AG09309 (cell line): ENCODE measurements at places on chromosomes 6 and 20.

- no peak for DNase-seq
Measured at GRCh38 chr6:159062976-159063375, 18.2 kb upstream of the TAGAP start.

DNA sequence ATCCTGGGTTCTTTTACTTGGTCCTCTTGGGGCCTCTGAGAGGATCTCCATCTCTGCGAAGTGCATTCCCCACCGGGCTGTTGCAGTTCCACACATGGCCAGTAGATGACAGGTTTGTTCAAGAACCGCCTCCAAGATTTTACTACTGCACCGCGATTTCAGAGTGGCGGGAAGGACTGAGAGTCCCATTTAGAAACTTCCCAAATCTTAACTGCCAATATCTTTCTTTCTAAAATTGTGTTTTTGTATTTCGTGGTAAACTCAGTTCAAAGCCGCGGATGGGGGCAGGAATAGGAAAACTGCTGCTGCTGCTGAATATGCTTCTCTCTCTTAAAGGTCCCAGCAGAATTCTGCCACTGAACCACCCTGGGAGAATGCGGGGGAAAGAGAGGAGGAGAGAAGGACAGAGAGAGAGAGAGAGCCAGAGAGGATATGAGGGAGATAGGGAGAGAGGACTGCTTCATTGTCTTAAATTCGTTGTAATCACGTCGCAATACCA, 8.6 kb upstream of the BTNL2 start:
- peak; percentile 24 for DNase-seq

DNA sequence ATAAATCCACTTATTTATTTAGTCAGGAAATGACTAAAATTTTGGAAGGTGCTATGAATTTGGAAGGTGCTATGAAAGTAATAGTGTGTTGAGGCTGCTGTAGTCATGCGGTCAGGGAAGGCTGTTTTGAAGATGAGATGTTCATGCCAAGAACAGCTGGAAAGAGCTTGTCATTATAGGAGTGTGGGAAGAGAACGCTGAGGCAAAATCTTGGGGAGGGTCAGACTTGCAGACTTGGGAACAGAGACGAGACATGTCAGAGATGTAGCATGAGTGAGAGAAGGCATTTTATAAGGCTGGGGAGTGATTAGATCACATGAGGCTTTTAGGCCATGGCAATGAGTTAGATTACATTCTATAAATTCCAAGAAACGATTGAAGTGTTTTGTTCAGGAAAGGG, 124.0 kb upstream of the B3GAT2 start:
- peak; percentile 24 for DNase-seq

- no peak for DNase-seq
Measured at GRCh38 chr20:47150403-47151152, 205.9 kb downstream of the ZMYND8 start.

DNA sequence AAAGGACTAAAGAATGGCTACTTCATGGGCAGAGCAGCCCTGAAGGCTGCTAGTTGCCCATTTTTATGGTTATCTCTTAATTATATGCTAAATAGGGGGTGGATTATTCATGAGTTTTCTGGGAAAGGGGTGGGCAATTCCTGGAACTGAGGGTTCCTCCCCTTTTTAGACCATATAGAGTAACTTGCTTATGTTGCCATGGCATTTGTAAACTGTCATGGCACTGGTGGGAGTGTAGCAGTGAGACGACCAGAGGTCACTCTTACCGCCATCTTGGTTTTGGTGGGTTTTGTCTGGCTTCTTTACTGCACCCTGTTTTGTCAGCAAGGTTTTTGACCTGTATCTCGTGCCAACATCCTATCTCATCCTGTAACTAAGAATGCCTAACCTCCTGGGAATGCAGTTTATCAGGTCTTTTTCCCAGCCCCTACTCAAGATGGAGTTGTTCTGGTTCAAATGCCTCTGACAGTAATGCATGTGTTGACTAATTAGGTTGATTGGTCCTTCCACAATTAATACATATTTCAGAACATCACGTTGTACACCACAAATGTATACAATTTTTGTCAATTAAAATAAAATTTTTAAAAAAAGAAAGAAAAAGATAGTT, 139.5 kb downstream of the PDE7B start:
- DNase-seq: no peak

GRCh38 chr6:12331474-12331873, 41.3 kb downstream of the EDN1 start:
- DNase-seq: no peak

GRCh38 chr6:136846046-136846445, 23.7 kb downstream of the PEX7 start:
- DNase-seq: no peak

DNA sequence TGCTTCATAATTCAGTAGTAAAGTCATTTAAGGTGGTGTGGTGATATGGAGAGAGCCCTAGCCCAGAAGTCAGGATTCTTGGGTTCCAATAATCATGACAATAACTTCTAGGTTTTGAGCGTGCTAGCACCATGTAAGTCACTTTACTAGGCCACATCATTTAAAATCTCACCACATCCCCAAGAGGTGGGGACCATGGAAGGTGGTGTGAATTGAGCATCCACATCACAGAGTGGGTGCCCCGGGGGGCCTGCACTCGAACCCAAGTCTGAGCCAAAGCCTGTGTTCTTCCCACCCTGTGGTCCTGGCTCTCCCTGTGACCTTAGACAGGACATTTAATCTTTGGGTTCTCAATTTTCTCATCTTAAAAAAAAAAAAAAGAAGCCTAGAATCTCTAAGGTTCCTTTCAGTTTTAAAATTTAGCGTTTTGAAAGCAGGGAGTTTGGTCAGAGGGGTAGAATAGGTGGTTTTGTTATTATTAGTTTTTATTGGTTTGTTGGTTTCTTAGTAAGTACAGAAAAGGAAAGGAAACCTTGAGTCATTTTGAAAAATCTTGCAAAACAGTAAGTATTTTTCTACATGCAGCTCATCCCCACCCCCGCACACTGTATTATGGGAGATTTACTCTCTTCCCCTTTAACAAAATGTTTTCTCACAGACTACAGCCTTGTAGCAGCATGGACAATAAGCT, 26.4 kb downstream of the ARMC2 start:
- peak; percentile 81 for DNase-seq

GRCh38 chr20:13017235-13017634, 8.5 kb downstream of the SPTLC3 start:
- DNase-seq: no peak

DNA sequence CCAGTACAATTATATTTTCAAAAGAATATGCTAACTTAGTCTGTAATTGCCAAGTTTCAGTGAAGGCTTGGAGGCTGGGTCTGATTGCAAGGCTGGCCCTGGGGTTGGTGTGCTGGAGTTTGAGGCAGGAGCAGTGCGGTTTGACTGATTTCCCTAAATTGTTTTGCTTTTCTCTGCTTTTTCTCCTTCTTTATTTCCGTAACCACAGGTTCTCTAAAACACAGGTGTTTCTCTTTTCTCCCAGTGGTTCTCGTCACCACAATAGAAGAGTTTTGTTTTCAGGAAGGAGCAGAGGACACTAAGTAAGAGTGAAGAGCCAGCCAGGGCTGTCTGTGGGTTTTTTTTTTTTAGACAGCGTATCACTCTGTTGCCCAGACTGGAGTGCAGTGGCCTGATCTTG, 8.2 kb upstream of the SNX9 start:
- DNase-seq: no peak

- DNase-seq: no peak
Measured at GRCh38 chr6:163876391-163876790, 461.9 kb downstream of the QKI start.

DNA sequence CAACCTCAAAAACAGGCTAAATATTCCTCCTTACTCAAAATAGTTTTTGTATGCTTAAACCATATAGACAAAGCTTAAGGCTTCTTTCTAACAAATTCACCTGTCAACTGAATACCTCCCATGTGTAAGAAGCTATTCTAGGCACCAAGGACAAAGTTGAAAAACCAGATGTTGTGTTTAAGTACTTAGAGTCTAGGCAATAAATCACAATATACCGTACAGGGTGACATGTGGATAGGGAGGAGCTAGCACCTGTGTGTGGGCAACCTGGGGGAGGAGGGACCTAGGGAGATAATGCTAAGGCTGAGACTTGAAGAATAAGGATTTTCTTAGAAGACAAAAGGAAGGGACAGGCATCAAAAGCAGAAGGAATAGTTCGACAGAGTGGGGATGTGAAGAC, 123.5 kb downstream of the LMBRD1 start:
- no peak for DNase-seq

- no peak for DNase-seq
Measured at GRCh38 chr6:89475634-89476033, 42.7 kb downstream of the ANKRD6 start.

DNA sequence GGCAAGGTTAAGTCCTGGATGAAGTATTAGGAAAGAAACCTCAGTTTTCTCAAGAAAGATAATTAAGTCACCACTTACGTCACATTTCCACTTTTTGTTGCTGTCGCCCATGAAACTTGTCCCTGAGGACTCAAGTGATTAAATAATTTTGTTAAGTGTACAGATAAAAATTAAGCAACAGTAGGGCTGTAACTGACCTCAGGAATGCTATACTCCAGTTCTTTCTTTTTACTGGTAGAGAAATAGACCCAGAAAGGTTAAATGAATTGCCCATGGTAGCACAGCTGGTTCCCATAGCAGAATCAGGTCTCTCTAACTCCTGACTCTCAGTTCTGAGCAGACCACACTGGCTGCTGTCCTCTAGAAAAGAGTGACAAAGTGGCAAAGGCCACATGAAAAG, 54.5 kb downstream of the CLIC5 start:
- DNase-seq: no peak

DNA sequence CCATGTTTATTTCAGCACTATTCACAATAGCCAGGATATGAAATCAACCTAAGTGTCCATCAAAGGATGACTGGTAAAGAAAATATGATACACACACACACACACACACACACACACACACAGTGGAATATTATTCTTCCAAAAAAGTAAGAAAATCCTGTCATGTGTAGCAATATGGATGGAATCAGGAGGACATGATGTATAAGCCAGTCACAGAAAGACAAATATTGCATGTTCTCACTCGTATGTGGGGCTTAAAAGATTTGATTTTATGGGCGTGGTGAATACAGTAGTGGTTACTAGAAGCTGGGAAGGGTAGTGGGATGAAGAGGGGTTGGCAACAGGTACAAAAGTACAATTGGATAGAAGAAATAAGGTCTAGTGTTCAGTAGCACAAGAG, 207.0 kb upstream of the PRDM1 start:
- no peak for DNase-seq

- DNase-seq: no peak
Measured at GRCh38 chr6:35142588-35143569, 1.7 kb upstream of the TCP11 start.
